A549 treated with ZK216348 at 1 μM for 4 hours (cell line): ENCODE measurements at places on chromosomes 5 and 9. TPM values are rescaled to one million over a fixed set of nuclear protein-coding genes. Genes with fewer than 3 reads are reported as not detected.

Gene SPINK13
- not detected in 5 replicates for total RNA-seq

Gene MARCOL
- total RNA-seq = not detected in 5 replicates

Gene PLCXD3
- 0.04 to 0.29 TPM (median 0.18 TPM) in 5 replicates for total RNA-seq

Gene SV2C
- 0.01 to 0.02 TPM in 2 of 5 replicates, not detected in the others for total RNA-seq

Gene TSPAN17
- 45.8 to 68.2 TPM (median 62.5 TPM) in 5 replicates for total RNA-seq

Gene TMEM174
- not detected in 5 replicates for total RNA-seq

Gene SLC34A3
- total RNA-seq = 0.13 to 0.19 TPM in 2 of 5 replicates, not detected in the others

Gene FEM1C
- 3.3 to 7.6 TPM (median 7.1 TPM) in 5 replicates for total RNA-seq

Gene TMEM8B
- total RNA-seq = 1.8 to 4.3 TPM (median 3.1 TPM) in 5 replicates

Gene CNTNAP3
- 7.4 to 12.7 TPM (median 9.9 TPM) in 5 replicates for total RNA-seq

Gene IFNA2
- not detected in 5 replicates for total RNA-seq

Gene DTWD2
- 0.87 to 1.9 TPM (median 1.5 TPM) in 5 replicates for total RNA-seq

Gene PCDHA8
- total RNA-seq = 0.05 TPM in 1 of 5 replicates, not detected in the others

Gene LYSMD3
- 5.6 to 11.0 TPM (median 9.2 TPM) in 5 replicates for total RNA-seq
